Inflammatory macrophage treated with lipopolysaccharide for 1 hour (primary cell): ENCODE measurements at places on chromosomes 11 and 22.

- no peak for DNase-seq
Measured at GRCh38 chr11:123545726-123546270, 108.6 kb downstream of the SCN3B start.

- DNase-seq, result no peak
Measured at GRCh38 chr11:34805937-34806336, 110.2 kb downstream of the APIP start.

GRCh38 chr11:47257517-47258316 lies at the start of gene NR1H3:
Gene NR1H3 (plus strand): TSS chr11:47257996. CDS start chr11:47259217, 1,221 bp downstream.
- DNase-seq, result peak; percentile 96

GRCh38 chr11:64119700-64120099 lies 46.2 kb downstream of the MACROD1 start:
- DNase-seq, result no peak

- no peak for DNase-seq
Measured at GRCh38 chr11:102783016-102783415, 2.6 kb upstream of the MMP10 start.

DNA sequence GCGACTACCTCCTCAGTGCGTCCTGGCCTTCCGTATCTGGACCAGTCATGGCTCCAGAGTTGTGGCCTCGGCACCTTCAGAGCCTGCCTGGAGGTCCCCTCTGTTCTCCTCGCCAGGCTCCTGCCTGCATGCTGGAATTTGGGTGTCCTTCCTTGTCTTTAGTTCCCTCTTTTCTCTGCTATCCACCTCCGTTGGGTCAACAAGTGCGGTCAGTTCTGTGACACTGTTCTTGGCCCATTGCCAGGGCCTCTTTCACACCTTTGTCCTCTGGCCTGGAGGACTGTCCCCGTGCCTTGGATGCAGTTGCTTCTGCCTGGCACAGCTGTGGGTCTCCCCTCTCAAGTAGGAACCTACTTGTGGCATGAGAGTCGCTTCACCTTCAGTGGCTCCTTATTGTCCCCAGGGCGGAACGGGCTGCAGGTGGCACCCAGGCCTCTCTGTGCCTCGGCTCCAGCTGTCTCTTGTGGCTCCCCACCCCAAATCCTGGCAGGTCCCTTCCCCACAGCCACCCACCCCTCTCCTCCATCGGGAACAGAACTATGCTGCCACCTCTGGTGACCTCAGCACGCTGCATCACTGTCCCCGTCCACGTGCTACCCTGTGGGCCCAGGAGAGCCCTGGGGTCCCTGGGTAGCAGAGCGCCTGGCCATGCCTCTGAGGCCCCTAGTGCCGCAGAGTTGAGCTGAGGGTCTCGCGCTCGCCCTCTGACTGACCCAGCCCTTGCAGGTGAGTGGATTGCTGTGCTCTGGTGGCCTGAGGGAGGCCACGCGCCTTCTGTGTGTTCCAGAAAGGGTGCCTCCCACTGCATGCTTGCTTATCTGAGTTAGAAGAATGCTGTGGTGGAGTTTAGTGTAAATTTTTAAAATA lies 4.7 kb downstream of the DGCR8 start:
- no peak for DNase-seq

DNA sequence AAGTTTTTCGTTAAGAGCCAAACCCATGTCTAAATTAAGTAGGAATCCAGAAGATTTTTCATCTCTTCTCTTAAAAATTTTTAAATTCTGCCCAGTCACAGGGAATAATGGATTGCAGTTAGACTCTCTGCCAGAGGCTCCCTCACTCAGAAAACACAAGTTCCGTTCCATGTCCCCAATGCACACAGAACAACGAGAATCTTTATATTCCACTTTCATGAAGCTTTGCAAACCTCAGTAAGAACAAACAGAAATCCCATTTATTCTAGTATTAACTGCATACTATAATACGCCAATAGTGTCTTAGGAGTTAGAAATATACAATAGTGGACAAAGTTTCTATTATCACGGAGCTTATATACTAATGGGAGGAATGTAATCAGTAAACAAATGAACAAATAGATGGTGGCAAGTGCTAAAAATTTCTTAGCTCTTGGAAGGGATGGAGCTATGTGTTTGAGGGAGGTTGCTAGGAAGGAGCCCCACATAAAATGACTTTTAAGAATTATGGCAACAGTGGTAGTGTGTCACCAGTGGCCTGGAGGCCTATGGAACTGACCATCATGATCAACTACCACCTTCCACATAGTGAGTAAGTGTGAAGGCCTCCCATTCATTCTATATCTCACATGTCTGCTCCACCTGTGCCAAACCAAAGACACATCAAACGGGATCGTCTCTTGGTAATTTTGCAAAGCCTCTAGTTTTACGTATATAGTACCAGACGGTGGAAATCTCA lies 24.9 kb downstream of the PICALM start:
- DNase-seq, result no peak

- peak; percentile 79 for DNase-seq
Measured at GRCh38 chr11:45233121-45233803, 52.9 kb downstream of the SYT13 start.

DNA sequence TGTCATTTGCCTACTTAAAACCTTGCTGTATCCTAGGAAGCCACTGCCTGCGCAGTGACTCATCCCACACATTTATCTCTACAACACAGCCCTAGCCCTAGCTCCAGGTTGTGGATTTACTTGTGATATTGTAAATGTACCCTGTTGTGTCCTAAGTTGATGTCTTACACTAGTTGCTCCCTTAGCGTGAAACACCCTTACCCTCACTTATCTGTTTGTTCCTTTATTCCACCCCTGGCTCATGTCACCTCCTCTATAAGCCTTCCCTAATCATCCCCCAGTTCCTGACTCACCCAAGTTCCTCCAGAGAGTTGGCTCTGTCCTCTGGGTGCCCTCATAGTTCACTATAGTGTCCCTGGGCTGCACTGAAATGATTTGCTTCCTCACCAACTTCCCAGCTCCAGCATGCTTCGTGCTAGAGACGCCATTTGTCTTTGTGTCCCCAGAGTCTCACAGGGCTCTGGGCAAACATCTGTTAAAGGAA lies 431.8 kb upstream of the FAT3 start:
- DNase-seq, result no peak

GRCh38 chr11:61489833-61490721 lies 18.5 kb upstream of the LRRC10B start:
- no peak for DNase-seq

GRCh38 chr22:28116219-28116673 lies 197.2 kb upstream of the PITPNB start:
- no peak for DNase-seq

- DNase-seq, result no peak
Measured at GRCh38 chr22:43745411-43745770, 66.7 kb downstream of the EFCAB6 start.

DNA sequence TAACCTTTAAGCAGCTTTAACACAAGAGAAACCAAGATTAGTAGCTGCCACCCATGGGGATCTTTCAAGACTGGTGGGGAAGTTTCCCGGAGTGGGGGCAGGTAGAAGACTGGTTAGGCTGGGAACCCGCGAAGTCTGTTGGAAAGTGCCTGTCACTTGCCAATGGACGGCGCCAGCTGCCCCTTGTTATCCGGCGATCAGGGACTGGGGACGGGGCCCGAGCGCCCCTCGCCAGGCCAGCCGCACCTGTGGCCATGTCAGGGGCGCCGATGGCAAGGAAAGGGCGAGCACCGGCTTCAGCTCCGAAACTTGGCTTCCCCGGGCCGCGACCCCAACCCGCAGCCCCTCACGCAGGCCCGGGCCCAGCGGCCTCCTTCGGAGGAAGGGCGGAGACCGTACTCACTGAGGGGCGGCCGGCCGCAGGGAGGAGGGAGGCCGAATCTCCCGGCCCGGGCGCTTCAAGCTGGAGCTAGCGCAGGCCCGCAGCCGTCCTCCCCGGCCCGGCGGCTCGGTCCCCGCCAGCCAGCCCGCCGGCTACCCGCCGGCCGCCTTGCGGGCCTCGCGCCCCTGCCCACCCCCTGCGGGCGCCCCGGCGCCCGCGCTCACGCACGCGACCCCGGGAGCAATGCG lies 539 bp downstream of the EIF4ENIF1 start:
- DNase-seq, result peak; percentile 42

- no peak for DNase-seq
Measured at GRCh38 chr11:48093795-48094642, 113.7 kb downstream of the PTPRJ start.

DNA sequence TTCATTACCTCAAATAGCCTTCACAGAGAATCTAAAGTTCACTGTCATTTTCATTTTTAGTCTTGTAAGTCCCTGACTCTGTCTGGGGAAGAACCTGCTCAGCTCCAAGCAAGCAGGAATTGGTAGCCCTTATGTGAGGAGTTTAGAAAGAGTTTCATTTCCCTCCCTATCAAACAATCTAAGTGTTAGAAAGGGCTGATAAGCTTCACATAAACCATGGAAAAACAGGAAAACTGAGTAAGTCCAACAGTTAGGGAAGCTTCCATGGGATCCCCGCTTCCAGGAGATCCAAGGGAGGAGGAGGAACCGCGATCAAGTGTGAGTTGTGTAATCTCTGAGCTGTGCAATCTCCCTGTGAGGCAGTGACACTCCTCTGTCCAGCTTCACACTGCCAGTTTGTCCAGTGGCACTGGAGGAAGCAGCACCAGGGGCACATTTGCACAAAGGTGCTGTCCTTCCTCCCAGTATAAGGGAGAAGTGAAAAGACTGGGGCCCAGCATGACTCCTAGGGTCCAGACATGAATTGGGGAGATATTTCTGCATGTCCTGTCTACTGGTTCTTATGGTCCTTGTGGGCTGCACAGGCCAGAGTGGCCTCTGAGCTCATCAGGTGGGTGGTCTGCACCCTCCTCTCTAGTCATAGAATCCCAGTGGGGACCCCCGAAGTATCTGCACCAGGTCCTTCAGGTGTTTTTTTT lies 4.3 kb downstream of the PRAME start:
- DNase-seq, result peak; percentile 34

GRCh38 chr11:26333906-26334305 lies 2.0 kb downstream of the ANO3 start:
- no peak for DNase-seq

- peak; percentile 93 for DNase-seq
Measured at GRCh38 chr11:2428322-2428795, 16.0 kb downstream of the TRPM5 start.

- DNase-seq, result no peak
Measured at GRCh38 chr22:26907366-26907765, 250.0 kb downstream of the MIAT start.

DNA sequence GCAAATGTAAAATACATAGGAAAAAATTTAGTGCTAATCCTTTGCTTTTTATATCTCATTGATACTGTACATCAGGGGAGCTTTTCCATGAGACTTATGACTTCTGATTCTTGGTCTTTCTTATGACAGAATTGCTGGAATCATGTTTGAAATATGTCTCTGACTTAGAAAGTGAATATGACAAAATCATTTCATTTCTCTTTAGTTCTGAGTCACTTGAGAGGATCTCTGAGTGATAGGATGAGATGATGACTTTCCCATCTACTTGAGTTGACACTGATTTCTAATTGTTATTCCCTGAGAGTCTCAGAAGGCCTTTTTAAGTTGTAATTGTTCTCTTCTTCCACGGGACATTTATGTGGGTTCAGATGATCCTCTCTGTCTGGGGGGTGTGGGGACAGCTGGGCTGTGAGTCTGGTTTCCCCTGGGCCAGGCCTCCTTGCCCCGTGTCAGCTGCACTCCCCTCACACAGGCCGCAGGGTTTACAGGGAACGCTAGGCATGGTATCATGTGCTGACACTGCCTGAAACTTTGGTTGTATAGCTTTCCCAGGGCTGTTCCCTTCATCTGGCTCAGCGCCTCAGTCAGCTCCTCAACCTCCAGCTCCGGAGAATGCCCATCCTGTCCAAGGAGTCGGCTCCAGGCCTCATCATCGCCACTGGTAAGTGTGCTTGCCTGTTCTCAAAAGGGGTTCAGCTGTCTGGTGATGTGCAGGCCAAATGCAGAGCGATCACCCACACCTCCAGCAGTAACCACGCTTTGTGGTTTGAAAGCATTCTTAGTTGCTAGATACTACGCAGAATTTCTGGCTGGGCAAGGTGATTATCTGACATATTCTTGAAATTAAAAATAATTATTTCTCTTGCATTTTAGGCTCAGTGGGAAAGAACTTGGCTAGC lies 69.5 kb upstream of the SORL1-AS1 start:
- no peak for DNase-seq

GRCh38 chr11:82722231-82722630 lies 11.4 kb downstream of the FAM181B start:
- no peak for DNase-seq

DNA sequence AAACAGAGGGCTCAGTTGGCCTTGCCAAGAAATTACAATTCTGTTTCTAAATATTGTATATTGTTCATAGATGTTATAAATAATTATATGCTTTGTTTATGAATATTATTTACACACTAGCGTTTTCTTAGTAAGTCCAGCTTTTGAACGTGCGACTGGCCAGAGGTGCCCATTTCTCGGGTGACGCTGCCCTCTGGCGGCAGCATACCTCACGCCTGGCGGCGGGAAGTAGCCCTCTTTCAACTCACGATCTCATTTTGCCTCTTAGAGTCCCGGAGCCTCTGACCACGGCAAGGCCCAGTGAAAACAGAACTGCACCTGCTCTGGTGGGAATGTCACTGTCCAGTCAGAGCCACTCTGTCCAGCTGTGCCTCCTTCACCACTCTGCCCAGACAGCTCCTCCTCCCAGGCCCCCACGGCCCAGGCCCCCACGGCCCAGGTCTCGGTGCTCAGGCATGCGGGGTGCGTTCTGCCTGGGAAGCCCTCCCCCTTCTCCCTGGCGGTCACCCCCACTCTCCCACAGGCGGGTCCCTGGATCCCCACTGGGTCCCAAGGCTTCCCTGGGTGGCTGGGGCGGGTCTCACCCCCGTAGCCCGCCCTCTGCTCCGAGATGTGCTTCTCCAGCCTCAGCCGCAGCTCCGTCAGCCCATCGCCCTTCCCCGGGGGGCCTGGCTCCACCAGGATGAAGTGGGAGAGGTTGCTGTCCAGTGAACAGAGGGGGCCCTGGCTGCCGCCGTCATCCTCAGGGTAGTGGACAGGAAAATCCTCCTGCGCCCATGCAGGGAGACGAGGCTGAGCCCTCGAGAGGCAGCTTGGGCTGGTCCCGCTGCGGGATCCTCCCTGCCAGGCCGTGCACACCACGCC lies 19.3 kb downstream of the TSSC4 start:
- DNase-seq, result peak; percentile 87

- no peak for DNase-seq
Measured at GRCh38 chr22:45546333-45547015, 43.8 kb downstream of the FBLN1 start.

DNA sequence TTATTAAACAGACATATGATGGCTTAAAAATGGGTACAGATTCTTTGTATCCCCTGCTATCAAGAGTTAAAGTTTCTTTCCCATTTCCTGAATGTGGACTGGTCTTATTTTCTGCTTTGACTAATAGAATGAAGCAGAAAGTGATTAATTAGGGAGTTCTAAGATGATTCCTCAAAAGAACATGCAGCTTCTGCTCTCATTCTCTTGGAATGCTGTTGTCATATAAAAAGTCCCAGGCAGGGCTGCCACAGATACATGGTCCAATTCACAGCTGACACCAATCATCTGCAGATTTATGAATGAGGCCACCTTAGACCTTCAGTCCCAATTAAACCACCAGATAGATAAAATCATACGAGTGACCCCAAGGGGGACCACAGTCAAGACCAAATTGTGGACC lies 844.5 kb upstream of the RAG2 start:
- no peak for DNase-seq
